Mesangial cell (primary cell): ENCODE measurements at places on chromosomes 4 and X. TPM values are rescaled to one million over a fixed set of nuclear protein-coding genes. Genes with fewer than 3 reads are reported as not detected.

The TMEM35A gene
- total RNA-seq = 0.16 and 0.38 TPM in 2 replicates

The FBXO8 gene
- total RNA-seq = 10.3 and 11.9 TPM in 2 replicates

The PLAC8 gene
- total RNA-seq = 0.98 and 1.3 TPM in 2 replicates

The EXOC1L gene
- not detected in 2 replicates for total RNA-seq

The SMARCA1 gene
- 20.2 and 27.1 TPM in 2 replicates for total RNA-seq

The TMSB15C gene
- 2.0 and 2.5 TPM in 2 replicates for total RNA-seq

The PAGE5 gene
- not detected in 2 replicates for total RNA-seq
